ENCODE measurements at places on chromosomes 6 and 20.

DNA sequence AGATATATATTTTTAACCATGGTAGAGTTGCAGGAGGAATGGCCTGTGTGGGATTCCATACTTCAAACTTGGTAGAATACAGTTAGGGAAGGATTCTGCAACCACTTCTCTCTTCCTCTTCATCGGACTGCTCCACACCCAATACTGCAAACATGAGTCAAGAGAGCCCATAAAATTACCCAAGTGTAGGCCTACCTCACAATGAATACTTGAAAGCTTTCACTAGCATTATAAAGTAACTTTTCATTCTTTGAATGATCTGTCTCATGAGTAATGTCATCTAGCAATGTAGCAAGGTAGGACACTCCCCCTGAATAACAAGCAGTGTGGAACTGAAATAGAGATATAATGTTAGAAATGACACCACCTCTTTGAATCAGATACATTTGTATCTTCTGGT is 79.4 kb downstream of the FOXC1 start:
- DNase-seq: no peak

GRCh38 chr20:45948742-45949541 is 14.5 kb downstream of the PCIF1 start:
- no peak for DNase-seq

DNA sequence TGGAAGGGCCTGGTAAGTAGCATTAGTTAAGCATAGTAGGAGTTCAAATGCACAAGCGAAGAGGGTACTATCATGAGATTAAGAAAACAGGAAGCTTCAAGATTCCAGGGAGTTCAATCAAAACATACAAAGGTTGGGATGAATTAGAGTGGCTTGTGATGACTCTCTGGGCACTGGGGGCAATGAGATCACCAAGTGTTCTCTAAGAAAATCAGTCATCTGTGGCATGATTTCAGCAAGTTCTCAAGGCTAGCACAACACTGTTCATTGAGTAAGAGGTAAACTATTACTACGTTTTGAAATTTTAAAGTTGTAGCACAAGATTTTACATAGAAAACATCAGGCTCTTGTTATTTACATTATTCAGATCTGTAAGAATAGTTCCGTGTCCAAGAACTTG is 139.7 kb upstream of the FLRT3 start:
- no peak for DNase-seq

DNA sequence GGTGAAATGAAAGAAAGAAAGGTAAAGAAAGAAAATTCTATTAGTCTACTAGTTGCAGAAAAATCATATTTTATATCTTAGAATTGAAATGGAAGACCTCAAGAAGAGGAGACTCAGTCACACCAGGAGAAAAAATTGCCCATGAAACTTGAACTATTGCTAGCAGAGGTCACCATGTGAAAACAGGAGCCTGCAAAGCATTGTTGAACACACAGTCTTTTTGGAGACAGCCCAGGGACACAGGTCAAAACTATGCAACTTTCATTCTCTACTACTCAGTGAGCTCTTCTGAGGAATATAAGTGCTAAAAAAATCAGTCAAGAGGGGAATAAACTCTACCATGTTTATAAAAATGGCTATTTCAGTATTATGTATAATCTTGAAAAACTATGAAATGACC is 89.8 kb upstream of the TENT5A start:
- no peak for DNase-seq

DNA sequence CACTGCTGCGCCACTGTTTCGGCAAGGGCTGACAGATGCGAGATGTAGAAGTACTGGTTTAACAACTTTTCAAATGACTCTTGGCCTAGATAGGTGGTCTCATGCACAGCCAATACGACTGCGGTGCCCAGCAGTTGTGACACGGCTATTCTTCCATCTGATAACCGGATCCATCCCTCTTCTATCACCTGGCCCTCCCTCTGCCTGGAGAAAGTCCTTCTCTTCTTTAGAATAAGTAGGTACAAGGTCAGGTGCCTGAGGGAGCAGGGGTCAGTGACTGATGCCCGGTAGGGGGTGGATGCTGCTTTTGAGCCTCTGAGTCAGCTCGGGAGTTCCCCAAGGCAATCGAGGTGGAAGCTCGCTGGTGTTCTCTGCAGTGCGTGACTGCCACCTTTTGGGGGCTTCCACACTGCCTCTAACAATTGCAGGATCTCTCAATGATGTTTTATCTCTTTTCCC is 166.8 kb upstream of the GRIK2 start:
- no peak for DNase-seq

GRCh38 chr6:9224539-9224938 is 789.2 kb upstream of the SLC35B3 start:
- no peak for DNase-seq

DNA sequence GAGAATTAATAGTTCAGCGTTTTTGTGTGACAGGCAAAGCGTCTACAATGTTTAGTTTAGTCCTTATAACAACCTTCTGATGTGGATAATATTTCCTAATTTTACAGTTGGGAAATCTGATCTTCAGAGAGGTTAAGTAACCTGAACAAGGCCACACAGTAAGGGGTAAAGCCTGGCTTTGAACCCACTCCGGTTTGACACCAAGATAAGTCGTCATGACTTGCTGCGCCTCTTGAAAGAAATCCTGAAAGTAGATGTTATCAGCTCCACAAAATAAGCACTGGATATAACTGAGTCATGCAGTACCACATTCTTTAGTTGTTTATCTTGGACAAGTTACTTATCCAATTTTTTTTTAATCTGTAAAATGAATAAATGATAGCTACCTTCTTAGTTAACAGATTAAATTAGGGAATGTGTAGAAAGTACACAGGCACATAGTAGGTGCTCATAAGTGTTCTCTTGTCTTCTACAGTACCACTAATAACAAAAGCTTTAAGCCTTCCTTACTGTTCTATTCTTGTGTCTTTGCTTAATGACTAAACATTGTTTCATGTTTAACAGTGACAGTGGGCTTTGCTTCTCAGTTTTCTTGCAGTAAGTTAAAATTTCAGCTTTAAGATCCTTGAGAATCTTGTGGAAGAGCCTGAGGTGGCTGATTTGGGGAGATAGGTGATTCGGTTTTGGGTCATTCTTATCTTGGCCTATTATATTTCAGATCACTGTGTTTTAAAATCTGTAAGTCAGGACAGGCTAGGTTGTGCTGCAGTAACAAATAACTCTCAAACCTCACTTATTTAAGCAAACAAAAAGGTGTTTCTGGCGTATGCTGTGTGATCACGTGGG is 2.1 kb downstream of the HIVEP1 start:
- no peak for DNase-seq

- DNase-seq: no peak
Measured at GRCh38 chr6:140124498-140124897, 750.0 kb upstream of the CITED2 start.

GRCh38 chr6:109922851-109923250 is 55.3 kb upstream of the GPR6 start:
- DNase-seq: no peak

GRCh38 chr20:57025261-57025660 is 241.2 kb downstream of the BMP7 start:
- DNase-seq: no peak

DNA sequence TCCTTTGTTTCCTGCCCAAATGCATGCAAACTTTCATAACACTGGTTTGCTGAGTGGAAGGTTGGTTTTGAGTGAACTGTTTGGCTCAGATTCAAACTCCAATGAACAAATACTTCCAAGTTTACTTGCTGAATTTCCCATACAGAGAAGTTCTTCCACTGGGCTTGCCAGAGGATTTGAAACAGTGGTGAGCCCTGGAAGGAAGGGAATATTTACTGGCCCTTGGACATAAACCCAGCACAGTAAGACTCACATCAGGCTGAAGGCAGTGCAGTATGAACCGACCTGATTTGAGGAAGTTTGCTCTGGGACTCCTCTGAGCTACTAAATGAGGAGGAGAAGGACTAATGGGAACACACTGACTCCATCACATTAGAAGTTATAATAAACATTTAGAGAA is 3.8 kb downstream of the TRAF3IP2 start:
- DNase-seq: no peak

DNA sequence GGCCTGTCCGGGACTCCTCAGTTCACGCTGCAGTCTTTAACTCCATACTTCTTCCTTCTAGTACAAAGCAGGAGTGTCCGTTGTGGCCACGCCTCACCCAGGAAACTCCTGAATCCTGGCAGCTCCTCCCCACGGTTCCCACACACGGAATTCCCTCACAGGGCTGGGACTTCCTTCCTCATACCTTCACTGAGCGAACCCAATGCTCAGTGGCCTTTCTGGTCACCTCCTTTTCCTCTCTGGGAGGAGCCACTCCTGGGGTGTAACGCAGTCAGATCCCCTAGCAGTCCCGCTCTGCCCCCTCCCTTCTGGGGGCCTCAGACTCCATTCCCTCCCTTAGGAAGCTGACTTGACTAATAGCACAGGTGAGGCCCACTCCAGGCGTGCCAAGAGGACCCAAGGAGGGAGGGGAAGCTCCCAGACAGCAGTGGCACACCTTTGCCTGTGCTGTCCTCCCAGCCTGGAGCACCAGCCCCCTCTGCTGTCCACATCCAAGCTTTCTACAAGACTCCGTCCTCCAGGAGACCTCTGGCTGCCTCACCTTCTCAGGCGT is at the start of gene SLC52A3:
Gene SLC52A3 (minus strand): TSS at position 75 of the 553 bp plus-strand sequence. CDS start 2,726 bp downstream, outside the sequence.
- no peak for DNase-seq

GRCh38 chr6:143196525-143197225 is 136.0 kb downstream of the AIG1 start:
- no peak for DNase-seq

GRCh38 chr6:107064579-107065065 is 36.6 kb downstream of the MTRES1 start:
- DNase-seq: no peak

DNA sequence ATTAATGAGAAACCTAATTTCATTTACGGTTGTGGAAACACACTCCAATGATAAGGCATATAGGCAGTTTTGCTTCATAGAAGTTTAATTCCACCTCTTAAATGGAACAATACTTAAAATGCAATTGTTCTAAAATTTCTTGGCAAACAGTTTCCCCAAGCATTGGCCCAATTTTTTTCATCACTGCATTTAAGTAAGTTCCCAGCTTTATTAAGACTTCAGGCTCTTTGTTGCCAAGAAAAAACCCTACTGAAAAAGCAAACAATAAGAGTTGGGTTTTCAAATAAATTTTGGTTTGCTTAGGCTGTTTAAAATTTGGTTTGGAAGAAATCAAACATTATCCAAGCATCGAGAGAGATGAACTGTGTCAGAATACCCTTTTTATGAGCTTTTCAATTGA is 690.9 kb upstream of the NRSN1 start:
- DNase-seq: no peak

- no peak for DNase-seq
Measured at GRCh38 chr6:139600343-139600742, 225.9 kb upstream of the CITED2 start.

- no peak for DNase-seq
Measured at GRCh38 chr20:51195419-51195901, 172.6 kb upstream of the KCNG1 start.
